Fibroblast of the aortic adventitia (primary cell): ENCODE measurements at places on chromosomes 7 and 10. TPM values are rescaled to one million over a fixed set of nuclear protein-coding genes. Genes with fewer than 3 reads are reported as not detected.

The PKD2L1 gene
- not detected in 2 replicates for total RNA-seq

The FAM204A gene
- total RNA-seq, result 103 and 174 TPM in 2 replicates

The PNLIPRP3 gene
- total RNA-seq, result not detected in 2 replicates

The PIK3CG gene
- 0.08 TPM in 1 of 2 replicates, not detected in the other for total RNA-seq

The LMBR1 gene
- total RNA-seq, result 45.3 and 63.2 TPM in 2 replicates

The NME8 gene
- total RNA-seq, result not detected in 2 replicates

The KAZALD1 gene
- 62.4 and 71.5 TPM in 2 replicates for total RNA-seq

The AKR1D1 gene
- total RNA-seq, result not detected in 2 replicates

The TEX36 gene
- 2.1 TPM in 1 of 2 replicates, not detected in the other for total RNA-seq

The XPNPEP1 gene
- total RNA-seq, result 103 and 253 TPM in 2 replicates

The LLCFC1 gene
- not detected in 2 replicates for total RNA-seq

The CALY gene
- not detected in 2 replicates for total RNA-seq

The ARHGAP22 gene
- 22.3 and 60.2 TPM in 2 replicates for total RNA-seq

The ZNF117 gene
- 5.1 and 7.9 TPM in 2 replicates for total RNA-seq

The PTPN20 gene
- 0.27 TPM in 1 of 2 replicates, not detected in the other for total RNA-seq

The THNSL1 gene
- total RNA-seq, result 4.1 and 6.0 TPM in 2 replicates

The SAMD9L gene
- total RNA-seq, result 22.6 and 39.4 TPM in 2 replicates

The JCAD gene
- total RNA-seq, result 2.3 and 27.9 TPM in 2 replicates

The LZTS2 gene
- 91.7 and 175 TPM in 2 replicates for total RNA-seq

The TUBB8 gene
- not detected in 2 replicates for total RNA-seq
